ENCODE measurements at places on chromosomes 2 and 18.

- no peak for DNase-seq
These were observed 23.7 kb downstream of the RTP5 start for GRCh38 chr2:241893265-241893664.

DNA sequence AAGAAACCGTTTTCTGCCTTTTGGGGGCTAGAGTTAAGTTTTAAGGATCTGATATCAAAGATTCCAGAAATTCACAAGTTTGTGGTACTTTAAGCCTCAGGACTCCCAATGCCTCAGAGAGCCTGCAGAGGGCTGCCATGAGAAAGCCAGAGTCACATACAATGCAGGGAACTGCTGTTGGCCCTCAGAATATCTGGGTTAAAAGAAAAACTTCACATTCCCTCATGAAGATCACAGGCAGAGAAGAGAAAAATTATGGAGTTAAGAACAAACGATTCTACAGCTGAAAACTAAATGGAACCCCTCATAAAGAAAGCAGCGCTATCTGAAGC lies 39.5 kb downstream of the HDAC4 start:
- no peak for DNase-seq

- no peak for DNase-seq
These were observed 141.8 kb upstream of the ST6GAL2 start for GRCh38 chr2:107027810-107028209.

DNA sequence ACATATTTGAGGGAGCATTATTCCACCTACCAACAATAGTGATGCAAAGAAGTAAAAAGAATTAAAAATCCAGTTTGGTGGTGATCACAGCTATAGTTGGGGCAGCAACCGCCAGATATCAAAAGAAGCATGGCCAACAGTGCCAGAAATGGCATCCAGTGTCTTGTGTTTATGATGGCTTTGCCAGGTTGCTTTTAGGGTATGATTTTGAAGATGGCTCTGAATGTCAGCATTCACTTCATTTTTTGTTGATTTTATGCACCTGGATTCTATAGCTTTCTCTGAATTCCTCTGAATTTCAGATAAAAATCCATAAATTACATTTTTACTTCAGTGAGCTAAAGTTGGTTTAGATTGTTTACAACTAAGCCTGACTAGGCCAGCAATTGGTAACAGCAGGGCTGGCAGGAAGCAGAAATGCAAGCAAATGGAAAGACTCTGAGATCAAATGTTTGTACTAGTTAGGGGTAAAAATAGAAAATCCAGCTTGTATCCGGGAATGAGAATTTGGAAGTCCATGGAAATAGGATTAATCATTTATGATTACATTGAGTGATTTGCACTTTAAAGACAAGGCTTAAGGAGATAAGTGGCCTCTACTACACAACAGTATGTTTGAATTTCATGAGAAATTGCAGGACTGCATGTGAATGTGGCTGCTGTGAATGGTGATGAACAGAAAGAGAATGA lies 40.4 kb downstream of the COL3A1 start:
- DNase-seq: no peak

- no peak for DNase-seq
These were observed 128.0 kb downstream of the PLCL1 start for GRCh38 chr2:197932374-197932773.

DNA sequence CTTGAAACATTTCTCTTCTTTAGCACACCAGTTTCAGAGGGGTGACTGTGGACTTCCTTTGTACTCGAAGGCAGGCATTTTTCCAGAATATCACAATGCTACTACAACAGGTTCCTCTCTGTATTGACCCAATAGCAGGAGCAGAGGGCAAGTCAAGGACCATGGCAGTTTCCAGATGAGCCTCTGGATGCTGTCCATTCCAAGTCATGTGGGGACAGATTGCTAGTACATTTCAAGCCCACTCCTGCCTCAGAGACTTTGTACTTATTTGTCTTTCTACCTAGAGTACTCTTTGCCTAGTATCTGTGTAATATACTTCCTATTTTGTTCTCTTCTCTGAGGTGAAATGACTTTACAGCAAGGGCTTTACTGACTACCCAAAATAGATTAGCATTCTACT lies 373.9 kb downstream of the PIK3C3 start:
- no peak for DNase-seq

GRCh38 chr2:75545922-75546321 lies 14.8 kb downstream of the EVA1A start:
- DNase-seq: no peak

DNA sequence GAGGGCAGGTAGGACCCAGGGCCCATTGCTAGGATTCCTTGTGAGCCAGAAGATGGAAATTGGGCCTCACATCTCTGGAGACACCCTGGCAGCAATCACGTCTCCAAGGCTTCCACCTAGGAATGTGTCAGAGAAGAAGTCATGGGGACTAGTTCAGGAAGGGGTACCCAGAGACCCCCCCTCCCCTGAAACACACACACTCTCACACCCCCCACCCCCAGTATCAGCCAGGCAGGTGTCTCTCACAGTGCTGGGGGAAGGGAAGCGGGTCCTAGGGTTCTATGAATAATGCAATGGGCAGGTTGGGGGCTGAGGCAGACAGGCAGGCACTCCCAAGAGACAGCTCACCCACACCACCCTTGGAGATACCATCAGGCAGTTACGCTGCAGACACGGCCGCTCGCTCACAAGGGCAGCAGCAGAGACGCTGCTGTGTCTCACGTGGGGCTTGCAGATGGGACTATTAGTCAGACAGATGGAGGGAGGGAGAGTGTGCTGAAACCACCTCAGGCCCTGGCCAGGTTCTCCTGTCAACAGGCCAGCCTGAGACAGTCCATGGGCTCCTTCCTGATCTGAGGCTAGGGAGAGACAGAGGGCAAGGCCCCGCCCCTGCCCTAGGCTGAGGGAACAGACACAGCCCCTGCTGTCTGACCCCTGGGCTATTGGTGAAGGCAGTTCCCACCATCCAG lies 134.6 kb downstream of the CYP26B1 start:
- DNase-seq: no peak

DNA sequence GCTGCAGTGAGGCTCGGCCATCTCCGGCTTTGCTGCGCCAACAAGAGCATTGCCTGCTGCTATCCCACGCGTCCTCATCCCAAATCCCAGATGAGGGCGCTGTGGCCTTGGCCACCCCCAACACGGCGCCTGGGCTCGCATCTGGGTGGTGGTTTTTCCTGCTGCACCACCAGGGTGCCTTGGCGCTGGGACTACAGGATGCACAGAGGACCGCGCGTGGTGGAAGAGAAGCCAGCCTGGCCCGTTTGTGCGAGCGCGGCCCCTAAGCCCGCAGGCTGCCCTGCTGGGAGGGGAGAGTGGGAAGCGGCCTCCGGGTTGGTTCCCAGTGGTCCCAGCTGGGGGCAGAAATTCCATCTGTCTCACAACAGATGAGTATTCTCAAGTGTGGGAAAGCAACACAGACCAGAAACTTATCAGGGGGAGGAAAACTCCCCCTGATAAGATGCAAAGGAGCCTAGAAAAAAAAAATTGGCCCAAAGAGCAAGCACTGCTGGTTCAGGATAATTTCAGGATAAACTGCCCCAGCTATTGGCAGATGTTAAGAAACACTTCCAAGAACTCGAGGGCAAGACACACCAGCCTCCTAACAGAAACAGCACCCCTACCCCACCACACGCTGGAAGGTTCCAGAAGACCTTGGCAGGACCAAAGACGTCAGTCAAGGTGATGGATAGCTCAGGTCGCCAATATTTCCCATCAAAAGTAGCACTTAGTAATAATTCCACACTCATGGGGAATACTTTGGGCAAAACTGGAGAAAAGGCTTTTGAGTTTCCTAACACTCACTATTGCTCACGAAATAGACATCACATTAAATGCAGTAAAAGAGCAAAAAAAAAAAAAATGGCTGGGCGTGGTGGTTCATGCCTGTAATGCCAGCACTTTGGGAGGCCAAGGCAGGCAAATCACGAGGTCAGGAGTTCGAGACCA lies 152.1 kb downstream of the PXDN start:
- no peak for DNase-seq

GRCh38 chr18:369224-370015 lies 101.6 kb upstream of the THOC1 start:
- DNase-seq: no peak

GRCh38 chr18:13612196-13612997 lies 114.0 kb downstream of the FAM210A start:
- DNase-seq: peak; percentile 91

DNA sequence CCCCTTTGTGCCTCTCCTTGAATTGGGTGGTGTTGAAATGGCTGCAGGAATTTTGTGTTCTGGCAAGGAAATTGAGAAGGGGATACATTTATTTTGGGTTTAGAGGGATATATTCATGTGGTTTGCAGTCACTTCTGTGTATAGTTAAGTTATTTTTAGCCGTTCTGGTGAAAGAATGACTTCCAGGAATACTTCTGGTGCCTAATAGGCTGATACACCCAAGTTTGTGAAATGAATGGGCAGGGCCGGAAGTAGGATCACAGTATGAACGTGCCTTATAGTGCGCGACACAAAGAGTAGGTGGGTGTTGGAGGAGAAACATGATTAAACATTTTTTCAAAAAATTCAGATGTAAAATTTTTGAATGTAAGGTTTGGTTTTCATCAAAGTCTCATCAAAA lies 168.6 kb upstream of the ATP5MC3 start:
- no peak for DNase-seq

GRCh38 chr2:69975853-69976462 lies 14.5 kb upstream of the ASPRV1 start:
- no peak for DNase-seq

- no peak for DNase-seq
These were observed 28.0 kb upstream of the DDX18 start for GRCh38 chr2:117786520-117786919.

GRCh38 chr2:29844713-29845326 lies 76.6 kb downstream of the ALK start:
- no peak for DNase-seq

GRCh38 chr2:20052229-20052851 lies 912 bp upstream of the LAPTM4A start:
- DNase-seq: no peak

- DNase-seq: no peak
These were observed 342.2 kb downstream of the ADCYAP1 start for GRCh38 chr18:1246827-1247226.

DNA sequence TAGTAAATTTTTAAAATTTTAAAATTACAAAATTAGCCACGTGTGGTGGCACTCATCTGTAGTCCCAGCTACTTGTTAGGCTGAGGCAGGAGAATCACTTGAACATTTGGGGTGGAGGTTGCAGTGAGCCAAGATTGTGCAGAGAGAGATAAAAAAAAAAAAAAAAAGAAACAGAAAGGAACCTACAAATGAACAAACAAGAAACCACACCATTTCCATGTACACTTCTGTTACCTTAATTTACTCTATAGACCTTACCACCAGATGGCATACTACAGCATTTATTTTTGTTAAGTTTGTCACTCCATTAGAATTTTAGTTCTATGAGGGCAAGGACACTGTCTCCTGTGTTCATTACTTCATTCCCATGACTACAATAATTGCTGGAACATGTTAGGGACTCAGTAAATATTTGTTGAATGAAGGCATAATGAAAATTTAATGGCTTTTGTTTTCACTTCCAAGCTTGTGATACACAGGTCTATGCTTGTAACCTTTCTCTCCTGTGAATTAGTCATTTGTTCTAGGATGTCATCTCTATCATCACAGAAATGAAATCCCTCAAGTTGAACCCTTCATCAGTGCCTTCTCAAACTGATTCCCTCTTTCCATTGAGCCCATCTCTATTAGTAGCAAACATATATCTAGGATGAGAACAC lies 76.0 kb downstream of the ARHGAP15 start:
- no peak for DNase-seq

DNA sequence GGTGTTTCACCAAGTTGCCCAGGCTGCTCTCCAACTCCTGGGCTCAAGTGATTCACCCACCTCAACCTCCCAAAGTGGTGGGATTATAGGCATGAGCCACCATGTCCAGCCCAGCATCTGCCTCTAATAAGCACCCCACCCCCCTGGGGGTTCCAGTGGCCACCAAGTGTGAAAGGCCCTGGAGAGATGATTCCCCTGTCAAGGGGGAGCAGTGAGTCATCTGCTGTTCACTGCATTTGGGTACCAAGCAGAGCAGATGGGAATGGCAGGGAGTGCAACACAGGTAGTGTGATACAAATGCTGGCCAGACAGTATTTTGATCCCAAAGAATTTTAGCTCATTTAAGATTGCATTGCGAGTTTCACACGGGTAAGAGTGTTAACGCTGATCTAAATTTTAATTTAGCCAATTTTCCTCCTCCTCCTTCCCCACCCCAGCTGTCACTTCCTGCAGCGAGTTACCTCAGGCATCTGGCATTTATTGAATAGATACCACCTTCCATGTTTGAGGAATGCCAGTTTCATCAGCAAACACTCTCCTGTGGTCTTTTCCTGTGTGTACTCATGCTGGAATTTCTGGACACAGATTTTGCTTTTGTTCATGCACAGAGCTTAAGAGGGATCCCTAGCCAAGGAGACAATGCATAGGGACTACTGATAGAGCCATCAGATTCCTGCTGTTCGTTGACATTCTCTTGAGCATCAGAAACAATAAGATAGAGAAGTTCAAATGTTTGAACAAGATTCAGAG lies 32.4 kb upstream of the NCK2 start:
- DNase-seq: no peak

DNA sequence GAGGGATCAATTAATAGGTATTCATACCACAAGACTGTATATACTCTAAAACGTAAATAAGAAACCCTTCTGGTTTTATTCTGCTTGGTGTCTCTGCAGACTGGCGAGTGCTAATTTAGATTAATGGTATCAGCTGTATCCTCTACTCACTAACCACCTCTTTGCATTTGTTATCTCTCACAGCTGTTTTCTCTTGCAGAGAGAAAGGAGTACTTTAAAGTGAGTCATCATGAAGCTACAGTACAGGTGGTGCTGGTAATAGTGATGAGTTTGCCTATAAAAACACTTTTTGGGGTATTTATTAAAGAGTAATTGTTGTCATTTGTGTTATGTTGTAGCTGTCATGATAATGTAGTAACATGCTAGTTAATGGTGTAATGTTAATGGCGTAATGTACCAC lies 147.7 kb downstream of the NETO1 start:
- no peak for DNase-seq

GRCh38 chr2:199979832-199980628 lies 24.6 kb downstream of the MAIP1 start:
- peak; percentile 26 for DNase-seq

DNA sequence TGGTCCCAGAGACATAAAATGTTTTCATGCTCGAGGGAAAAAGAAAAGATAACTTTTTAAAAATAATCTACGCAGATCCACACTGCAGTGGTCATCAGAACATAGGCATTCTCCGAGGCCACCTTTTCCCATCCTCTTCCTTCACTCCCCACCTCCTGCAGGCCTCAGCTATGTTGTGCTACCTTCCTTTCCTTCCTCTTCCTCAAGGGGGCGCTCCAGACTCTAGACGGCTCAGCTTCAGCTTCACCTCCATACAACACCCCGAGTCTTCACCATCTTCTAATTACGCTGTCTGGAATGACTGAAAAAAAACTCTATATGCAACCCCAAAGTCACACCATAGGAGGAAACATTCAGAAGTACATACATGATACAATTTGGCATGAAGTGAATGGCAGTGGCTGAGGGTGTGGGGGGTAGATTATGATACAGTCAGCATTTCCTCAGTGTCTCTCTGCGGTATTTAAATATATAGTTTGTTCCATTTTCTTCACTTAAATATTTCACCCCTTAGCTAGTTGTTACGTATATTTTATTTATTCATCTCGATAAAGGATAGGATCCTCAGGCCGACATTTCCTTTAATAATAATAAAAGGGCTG lies 583.6 kb downstream of the IRS1 start:
- DNase-seq: peak; percentile 3

GRCh38 chr18:9638886-9639285 lies 24.5 kb upstream of the PPP4R1 start:
- DNase-seq: no peak

- DNase-seq: no peak
These were observed 126.9 kb upstream of the DLGAP1 start for GRCh38 chr18:4581966-4582365.

All from GM12864 (cell line).